ENCODE measurements at places on chromosomes 7 and 10.

GRCh38 chr7:27992755-27993493 lies 187.7 kb downstream of the JAZF1 start:
- no peak for DNase-seq

DNA sequence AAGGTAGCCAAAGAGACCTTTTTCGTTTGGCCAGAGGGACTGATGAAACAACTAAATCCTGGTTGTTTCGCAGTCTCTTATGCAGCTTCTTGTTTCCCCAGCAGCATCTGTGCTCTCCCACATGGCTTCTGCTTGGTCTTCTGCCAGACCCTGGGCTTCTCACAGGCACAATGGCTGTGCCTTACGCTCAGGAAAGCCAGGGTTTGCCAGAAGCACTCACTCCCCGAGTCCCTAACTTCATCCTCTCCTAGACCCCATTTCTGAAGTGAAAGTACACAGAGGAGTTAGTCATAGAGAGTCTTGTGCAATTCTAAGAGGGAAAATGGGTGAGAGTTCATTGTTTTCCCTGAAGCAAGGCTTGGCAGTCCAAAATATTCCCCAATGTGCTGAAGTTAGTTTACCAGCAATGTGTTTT lies 121.7 kb downstream of the EVX1 start:
- DNase-seq = no peak

- DNase-seq = no peak
Measured at GRCh38 chr7:136976504-136977251, 108.2 kb downstream of the CHRM2 start.

- DNase-seq = no peak
Measured at GRCh38 chr7:590731-591551, 71.3 kb upstream of the PDGFA start.

DNA sequence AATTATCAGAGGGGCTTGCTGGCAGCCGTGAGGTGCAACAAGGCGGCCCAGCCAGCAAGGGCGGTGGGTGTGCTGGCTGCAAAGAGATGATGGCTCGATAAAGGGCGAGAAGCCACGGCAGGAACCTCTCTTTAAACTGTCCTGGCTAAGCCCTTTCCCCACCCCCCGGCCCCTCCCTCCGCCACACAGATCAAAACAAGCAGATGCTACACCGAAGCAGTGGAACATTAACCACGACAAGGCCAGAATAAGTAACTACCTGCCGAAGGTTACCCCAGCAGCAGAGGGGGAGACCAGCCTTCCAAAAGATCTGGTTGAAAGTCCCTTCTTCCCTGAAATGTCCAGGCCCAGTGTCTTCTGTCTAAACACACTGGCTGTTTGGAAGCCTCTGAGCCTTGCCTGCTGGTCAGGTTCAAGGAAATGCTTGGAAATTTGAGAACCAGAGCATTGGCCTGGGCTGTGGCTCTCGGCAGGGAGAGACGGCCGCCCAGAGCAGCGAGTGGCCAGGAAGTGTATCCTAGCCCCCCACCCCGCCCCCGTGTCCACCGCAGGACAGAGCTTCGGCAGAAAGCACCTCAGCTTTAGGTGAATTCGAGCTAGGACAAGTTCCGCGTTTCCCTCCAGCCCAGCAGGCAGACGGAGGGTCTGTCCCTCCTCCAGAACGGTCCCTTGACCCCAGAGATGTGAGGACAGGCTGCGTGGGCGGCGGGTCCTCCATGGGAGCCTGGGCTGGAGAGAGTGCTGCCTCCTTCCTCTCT lies 2.1 kb downstream of the FAM20C start:
- no peak for DNase-seq

DNA sequence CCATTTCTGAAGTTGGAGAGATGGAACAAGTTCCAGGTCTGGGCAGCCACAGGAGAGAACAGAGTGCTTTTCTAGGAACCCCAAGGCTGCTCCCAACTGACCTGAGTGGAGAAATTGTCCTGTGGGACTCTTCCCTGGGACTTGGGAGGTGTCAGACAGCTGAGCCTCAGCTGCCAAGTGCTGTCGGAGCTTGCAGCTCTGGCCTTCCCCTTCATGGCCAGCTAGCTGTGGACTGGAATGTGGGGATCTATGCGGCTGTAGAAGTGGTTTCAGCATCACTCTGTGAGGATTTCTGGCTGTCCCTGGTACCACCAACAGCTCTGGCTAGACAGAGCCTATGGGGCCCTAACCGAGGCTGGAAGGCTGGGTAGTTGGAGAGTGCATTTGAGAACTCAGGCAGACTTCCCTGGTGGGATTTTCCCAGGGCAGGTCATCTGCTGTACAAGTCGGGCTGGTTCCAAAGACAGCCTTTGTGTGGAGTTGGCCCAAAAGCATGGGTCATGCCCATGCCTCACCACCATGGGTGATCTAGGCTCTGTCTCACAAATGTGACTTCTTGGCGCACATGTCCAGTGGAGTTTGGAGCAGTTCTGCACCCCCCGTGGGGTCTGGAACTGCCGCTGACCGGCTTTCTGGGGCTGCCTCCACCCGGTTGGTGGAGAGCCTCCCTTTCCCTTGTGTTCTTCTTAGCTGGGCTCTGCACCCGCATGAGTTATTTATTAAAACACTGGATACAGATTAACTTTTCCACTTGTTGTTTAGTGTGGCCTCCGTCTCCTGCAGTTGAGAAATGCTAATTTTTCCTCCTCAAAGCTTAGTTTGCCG lies 10.9 kb downstream of the SUFU start:
- no peak for DNase-seq

- DNase-seq = no peak
Measured at GRCh38 chr10:108515821-108516220, 1351.3 kb upstream of the SORCS1 start.

All from naive thymus-derived CD8-positive, alpha-beta T cell (primary cell).